ENCODE measurements at places on chromosomes 12 and 14.

DNA sequence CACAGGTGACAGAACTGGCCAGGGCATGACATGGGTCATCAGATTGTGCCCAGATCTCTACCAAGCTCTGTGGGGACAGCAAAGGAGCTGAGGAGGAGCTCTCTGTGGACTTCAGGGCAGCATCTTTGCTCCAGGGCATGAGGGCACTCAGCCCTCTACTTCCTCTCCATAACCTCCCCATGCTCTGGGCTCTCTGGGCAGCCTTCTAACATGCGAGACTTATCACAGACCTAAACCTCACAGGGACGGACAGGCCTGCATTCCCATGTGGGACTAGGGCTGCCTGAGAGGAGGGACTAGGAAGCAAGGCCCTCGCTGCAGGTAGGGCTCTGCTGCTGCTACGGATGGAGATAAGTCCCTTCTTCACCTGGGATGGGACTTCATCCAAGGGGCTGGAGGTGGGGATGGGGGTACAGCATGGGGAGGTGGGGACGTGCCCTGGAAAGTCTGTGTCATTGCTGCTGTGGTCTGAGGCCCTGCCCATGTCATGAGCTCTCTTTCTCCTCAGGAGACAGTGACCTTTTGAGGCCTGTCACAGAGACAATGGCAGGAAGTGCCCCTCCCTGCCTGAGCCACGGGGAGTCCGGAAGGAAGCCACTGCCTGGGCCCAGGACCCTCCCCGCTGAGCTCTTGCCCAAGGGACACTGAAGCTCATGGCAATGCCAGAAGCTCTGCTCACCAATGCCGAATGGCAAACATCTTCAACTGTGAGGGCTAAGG lies 44.1 kb downstream of the PITPNM2 start:
- peak; percentile 40 for DNase-seq

DNA sequence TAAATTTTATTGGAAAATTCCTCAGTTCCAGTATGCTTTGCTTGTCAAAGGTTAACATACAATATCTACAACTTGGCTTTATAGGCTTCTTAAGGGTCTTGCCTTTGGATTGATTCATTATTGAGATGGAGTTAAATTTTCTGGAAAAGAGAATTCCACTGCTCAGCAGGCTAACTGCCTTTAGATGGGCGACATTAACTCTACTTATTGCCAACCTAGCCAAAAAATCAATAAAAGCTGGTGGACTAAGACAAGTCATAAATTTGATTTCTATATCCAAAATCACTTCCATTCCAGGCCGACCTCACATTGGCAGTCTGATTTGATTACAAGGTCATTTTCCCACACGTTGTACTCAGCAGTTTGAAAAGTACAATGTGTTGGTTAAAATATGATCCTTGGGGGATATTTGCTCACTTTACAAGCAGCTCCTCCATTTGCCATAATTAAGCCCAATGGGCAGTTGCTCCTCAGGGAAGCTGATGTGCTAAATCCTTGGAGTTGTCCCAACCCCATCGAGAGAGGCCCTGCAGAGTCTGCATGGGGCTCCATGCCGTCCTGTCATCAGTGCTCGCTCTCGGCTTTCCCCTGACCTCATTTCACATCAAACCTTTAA lies 36.1 kb upstream of the CRY1 start:
- DNase-seq: no peak

- no peak for DNase-seq
Observed at GRCh38 chr12:129704232-129704830, 199.5 kb downstream of the TMEM132D start.

DNA sequence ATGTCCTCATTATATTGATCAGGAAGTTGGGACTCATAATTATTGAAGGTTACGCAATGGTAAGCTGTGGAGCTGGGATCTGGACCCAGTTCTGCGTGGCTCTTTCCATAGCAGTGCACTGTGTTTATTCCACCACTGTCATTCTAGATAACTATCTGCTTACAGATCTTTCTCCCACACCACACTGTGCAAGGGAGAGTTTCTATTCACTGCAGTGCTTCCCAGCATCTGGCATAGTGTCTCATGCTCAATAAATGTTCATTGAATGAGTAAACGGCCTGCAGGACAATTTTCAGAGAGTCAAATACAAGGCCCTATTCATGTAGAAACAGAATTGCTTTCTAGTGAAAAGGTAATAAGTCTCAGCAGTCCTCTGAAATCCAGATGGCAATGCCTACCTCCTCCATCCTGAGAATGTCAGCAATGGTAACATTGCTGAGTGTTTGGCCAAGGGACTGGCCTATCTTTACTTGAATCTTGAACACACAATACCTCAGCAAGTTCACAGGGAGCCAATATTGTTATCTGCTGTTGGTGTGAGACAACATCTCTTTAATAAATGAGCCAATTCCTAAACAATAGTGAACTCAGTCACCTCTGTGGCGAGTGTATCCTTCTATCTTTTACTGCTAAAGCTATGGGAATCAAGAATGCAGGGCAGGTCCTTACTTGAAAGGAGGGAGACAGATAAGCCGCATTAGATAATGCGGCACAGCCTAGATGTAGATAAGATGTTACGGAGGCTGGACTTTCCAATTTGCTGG lies 332.4 kb upstream of the PRICKLE1 start:
- no peak for DNase-seq

DNA sequence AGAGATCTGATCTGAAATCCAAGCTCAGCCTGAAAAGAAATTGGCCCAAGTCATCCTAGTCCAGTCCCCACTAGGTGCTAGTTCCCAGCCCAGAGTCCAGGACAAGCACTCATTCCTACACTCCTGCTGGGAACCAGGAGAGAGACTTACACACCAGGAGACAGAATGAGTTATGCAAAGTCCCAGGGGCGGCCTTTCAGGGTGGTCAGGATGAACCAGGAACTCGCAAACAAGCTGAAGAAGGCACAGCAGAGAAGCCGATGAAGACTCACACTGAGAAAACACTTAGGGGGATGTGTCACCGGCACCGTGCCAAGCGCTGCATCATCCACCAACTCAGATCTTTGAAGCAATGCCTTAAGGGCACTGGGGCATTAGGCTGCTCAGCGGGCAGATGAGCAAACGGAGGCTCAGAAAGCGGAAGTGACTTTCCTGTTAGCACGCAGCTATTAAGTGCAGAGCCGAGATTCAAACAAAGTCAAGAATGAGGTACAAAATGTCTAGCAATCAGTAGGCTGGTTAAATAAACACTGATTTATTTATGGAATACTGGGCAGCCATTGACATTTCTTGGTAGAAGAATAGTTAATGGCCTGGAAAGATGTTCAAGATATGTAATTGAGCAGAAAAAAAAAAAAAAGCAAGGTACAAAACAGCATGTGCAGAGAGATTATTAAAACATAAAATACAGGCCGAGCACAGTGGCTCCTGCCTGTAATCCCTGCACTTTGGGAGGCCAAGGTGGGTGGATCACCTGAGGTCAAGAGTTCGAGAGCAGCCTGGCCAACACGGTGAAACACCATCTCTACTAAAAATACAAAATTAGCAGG lies 78.7 kb downstream of the LRRC74A start:
- peak; percentile 71 for DNase-seq

DNA sequence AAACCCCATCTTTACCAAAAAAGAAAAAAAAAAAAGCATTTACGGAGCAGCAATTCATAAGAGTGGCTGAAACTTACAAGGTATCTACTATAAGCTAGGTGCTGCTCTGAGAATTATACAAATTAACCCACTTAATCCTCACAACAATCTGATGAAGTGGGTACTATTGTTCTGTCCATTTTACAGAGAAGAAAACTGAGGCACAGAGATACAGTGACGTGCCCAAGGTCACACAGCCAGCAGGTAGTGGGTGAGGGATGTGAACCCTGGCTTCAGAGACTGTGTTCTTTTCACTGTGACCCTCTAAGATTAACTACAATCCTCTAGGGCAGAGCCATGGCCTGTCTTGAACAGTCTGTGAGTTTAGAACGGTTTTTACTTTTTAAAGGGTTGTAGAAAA lies 3.3 kb downstream of the DDX54 start:
- no peak for DNase-seq

DNA sequence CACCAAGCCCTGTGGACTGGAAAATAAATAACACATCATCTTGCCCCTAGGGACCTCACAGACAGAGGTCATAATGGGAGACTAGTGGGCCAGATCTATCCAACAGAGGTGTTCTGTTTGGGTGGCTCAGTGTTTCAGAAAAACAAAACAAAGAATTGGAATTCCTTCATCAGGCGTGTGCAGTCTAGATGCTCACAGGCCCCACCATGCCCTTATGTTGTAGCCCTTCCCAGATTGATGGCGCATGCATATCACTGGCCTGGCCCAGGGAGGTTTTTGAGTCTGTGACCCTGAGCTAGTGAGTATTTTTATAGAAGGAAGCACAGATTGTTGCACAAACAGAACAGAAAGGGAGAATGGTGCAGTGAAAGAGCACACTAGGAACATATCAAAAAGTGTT lies 859.6 kb downstream of the BCL11B start:
- DNase-seq: no peak

GRCh38 chr12:45231515-45232145 lies 15.7 kb downstream of the ANO6 start:
- no peak for DNase-seq

GRCh38 chr12:12121061-12121460 lies 50.3 kb downstream of the BCL2L14 start:
- DNase-seq: no peak

GRCh38 chr14:31678421-31679249 lies 117.4 kb downstream of the NUBPL start:
- no peak for DNase-seq

- DNase-seq: no peak
Observed at GRCh38 chr14:51089278-51089677, 5.6 kb downstream of the TRIM9 start.

GRCh38 chr12:96368233-96368632 lies 32.0 kb downstream of the CDK17 start:
- no peak for DNase-seq

- no peak for DNase-seq
Observed at GRCh38 chr14:68379510-68380328, 413.1 kb downstream of the ZFP36L1 start.
